ENCODE measurements at places on chromosomes 12 and 14. TPM values are rescaled to one million over a fixed set of nuclear protein-coding genes. Genes with fewer than 3 reads are reported as not detected.

SLC10A1 gene
- not detected for total RNA-seq

DNA sequence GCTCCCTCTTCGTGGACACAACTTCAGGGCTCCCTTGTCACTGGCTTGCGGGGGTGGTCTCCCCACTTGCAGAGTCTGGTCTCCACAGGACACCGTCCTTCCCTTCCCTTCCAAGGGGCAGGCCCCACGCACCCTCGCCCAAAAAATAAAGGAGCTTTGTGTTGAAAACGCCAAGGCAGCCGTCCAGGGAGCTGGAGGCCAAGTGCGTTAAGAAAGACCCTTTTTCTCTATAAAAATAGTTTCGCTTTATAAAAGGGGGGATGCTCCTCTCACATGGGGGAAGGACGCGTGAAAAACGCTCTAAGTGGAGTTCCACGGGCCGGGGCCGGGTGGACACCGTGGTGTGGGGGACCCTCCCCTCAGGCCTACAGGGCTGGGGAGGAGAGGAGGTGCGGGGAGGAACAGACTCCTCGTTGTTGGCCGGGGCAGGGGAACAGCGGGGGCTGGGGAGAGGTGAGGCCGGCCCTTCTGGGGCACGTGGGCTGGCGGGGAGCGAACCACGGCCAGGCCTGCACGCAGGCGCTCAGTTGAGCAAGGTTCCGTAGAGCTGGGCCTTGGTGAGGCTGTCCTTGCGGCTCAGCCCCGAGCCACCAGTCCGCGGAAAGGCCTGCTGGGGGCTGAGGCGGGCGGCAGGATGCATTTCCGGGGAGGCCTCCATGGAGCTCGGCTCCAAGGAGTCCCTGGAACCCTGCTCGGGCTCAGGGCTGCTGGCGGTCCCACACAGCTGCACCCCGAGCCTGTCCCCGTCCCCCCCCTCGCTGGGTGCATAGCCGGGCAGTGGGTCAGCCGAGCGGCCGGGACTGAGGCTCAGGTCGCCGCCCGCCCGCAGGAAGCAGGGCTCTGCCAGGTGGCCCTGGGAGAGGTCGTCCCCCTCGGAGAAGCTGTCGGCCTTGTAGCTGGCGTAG, 49.5 kb downstream of the BEGAIN start:
- no peaks in the 10 kb centered on the region for H3K4me1 ChIP-seq
- no peaks in the 10 kb centered on the region for H3K36me3 ChIP-seq
- H3K27ac ChIP-seq = no peak overlapping the region
- no peaks in the 10 kb centered on the region for H3K27me3 ChIP-seq

DNA sequence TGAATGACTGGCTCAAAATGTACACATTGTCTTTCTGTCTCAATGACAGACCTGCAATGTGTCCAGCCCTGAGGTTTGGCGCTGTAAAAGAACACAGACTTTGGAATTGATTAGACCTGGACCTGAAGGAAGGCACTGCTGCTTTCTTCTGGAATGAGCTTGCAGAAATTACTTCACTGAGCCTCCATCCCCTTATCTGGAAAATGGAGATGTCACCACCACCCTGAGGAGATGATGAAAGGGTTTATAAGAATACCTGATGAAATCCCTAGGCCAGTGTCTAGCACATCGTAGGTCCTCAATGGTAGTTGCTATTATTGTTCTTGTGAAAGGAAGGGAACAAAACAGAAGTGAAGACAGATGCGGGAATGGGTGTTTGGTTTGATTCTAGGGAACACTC, 9.7 kb upstream of the WSB2 start:
- H3K4me1 ChIP-seq = peaks cover 7% of the 10 kb centered on the region
- DNase-seq = no peak
- no peaks in the 10 kb centered on the region for H3K27me3 ChIP-seq

FAM90A1 gene
- not detected for total RNA-seq

DNA sequence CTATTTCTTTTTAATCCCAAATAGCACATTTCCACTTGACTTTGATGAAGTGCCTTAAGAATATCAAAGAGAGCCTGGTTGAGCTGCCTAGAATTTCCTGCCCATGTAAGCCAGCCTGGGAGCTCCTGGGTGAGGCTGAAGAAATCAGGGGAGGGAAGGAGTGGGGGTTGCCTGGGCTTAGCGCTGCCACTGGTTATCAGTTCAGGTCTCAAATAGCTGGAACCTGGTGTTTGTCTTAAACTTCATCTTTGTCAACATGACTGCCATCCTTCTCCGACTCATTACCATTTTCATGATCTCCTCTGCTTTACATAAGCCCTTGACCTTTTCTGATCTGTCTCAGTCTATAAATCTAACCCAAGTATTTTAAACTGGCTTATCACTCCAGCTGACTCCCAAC, 151.5 kb downstream of the TTC8 start:
- no peaks in the 10 kb centered on the region for H3K4me1 ChIP-seq
- H3K4me3 ChIP-seq = no peak overlapping the region
- no peaks in the 10 kb centered on the region for H3K27me3 ChIP-seq
- no peaks in the 10 kb centered on the region for H3K36me3 ChIP-seq
- DNase-seq = no peak
- H3K27ac ChIP-seq = no peak overlapping the region

GRCh38 chr14:96274543-96274942, 18.5 kb downstream of the BDKRB1 start:
- H3K27me3 ChIP-seq = no peaks in the 10 kb centered on the region
- no peak for DNase-seq
- H3K36me3 ChIP-seq = no peaks in the 10 kb centered on the region
- no peak overlapping the region for H3K4me3 ChIP-seq
- H3K27ac ChIP-seq = no peak overlapping the region

MYH7 gene
- 0.55 TPM for total RNA-seq

PRICKLE1 gene
- 20.6 TPM for total RNA-seq

DNA sequence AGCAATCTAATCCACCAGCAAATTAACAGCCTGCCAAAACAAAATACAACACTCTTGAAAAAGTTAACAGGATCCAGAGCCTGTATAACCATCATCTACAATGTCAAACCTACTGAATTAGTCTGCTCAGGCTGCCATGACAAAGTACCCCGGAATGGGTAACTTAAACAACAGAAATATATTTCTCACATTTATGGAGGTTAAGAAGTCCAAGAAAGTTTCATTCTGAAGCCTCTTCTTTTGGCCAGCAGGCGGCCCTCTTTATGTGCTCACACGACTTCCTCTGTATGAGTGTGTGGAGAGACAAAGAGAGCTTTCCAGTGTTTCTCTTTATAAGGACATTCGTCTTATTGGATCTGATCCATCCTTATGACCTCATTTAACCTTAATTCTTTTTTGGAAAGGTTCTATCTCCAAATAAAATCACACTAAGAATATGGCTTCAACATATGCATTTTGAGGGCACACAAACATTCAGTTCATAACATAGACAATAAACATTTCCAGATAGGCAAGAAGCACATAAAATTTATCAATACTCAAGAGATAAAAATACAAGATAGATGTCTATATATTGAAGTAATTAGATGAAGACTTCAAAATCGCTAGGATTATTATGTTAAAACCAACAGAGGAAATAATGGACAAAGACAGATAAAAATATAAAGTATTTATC, 5.9 kb upstream of the RERG start:
- H3K27ac ChIP-seq = no peak overlapping the region
- H3K4me3 ChIP-seq = no peak overlapping the region
- no peaks in the 10 kb centered on the region for H3K36me3 ChIP-seq

- no peaks in the 10 kb centered on the region for H3K4me1 ChIP-seq
- no peaks in the 10 kb centered on the region for H3K27me3 ChIP-seq
- H3K27ac ChIP-seq = no peak overlapping the region
- H3K4me3 ChIP-seq = no peak overlapping the region
- no peak for DNase-seq
These were observed 30.7 kb downstream of the NOC4L start for GRCh38 chr12:132174839-132175490.

DNA sequence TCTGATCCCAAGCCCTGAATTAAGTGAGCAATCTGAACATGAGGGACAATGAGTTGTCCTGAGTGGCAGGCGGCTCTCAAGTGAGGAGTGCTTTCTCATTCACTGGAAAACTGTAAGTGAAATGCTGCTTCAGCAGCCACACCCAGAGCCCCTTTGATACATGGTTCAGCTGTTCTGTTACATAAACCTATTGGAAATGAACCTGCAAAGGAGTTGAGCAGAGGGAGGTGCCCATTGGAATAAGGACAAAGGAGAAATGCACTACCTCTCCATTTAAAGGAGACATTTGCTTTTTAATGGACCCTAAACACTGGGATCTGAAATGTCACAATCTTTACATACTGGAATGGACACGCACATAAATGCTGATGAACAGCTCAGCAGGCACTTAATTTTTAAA, 169.9 kb downstream of the CACNA1C start:
- H3K4me1 ChIP-seq = no peaks in the 10 kb centered on the region
- H3K4me3 ChIP-seq = no peak overlapping the region
- H3K27me3 ChIP-seq = no peaks in the 10 kb centered on the region
- no peaks in the 10 kb centered on the region for H3K36me3 ChIP-seq
- H3K27ac ChIP-seq = no peak overlapping the region

- no peak overlapping the region for H3K4me3 ChIP-seq
- H3K4me1 ChIP-seq = peaks cover 28% of the 10 kb centered on the region
- H3K27ac ChIP-seq = peak overlapping the region; percentile 29
- peak; percentile 71 for DNase-seq
- peaks cover 31% of the 10 kb centered on the region for H3K27me3 ChIP-seq
These were observed 11.1 kb downstream of the AQP6 start for GRCh38 chr12:49983892-49984291.

GRCh38 chr12:131372706-131373195, 338.1 kb upstream of the SFSWAP start:
- H3K4me3 ChIP-seq = no peak overlapping the region
- H3K36me3 ChIP-seq = no peaks in the 10 kb centered on the region
- DNase-seq = peak; percentile 26
- no peaks in the 10 kb centered on the region for H3K4me1 ChIP-seq

- no peak for DNase-seq
- H3K36me3 ChIP-seq = no peaks in the 10 kb centered on the region
- H3K4me3 ChIP-seq = no peak overlapping the region
These were observed 62.2 kb upstream of the PCED1B start for GRCh38 chr12:47017041-47017713.

- H3K36me3 ChIP-seq = no peaks in the 10 kb centered on the region
- no peak overlapping the region for H3K4me3 ChIP-seq
These were observed 61.8 kb upstream of the DACT1 start for GRCh38 chr14:58575956-58576355.

- no peak for DNase-seq
- no peak overlapping the region for H3K27ac ChIP-seq
- H3K27me3 ChIP-seq = no peaks in the 10 kb centered on the region
- H3K4me1 ChIP-seq = no peaks in the 10 kb centered on the region
These were observed 15.3 kb downstream of the DLK1 start for GRCh38 chr14:100741966-100742365.

GRCh38 chr12:13211859-13212664, 15.5 kb downstream of the EMP1 start:
- H3K27me3 ChIP-seq = no peaks in the 10 kb centered on the region
- no peak overlapping the region for H3K27ac ChIP-seq
- DNase-seq = peak; percentile 93
- no peaks in the 10 kb centered on the region for H3K36me3 ChIP-seq

PLEK2 gene
- 1.4 TPM for total RNA-seq

- H3K27me3 ChIP-seq = no peaks in the 10 kb centered on the region
- no peak overlapping the region for H3K4me3 ChIP-seq
- H3K27ac ChIP-seq = no peak overlapping the region
- no peaks in the 10 kb centered on the region for H3K36me3 ChIP-seq
- DNase-seq = no peak
- H3K4me1 ChIP-seq = no peaks in the 10 kb centered on the region
These were observed 150.9 kb upstream of the IGF1 start for GRCh38 chr12:102631274-102631673.

DNA sequence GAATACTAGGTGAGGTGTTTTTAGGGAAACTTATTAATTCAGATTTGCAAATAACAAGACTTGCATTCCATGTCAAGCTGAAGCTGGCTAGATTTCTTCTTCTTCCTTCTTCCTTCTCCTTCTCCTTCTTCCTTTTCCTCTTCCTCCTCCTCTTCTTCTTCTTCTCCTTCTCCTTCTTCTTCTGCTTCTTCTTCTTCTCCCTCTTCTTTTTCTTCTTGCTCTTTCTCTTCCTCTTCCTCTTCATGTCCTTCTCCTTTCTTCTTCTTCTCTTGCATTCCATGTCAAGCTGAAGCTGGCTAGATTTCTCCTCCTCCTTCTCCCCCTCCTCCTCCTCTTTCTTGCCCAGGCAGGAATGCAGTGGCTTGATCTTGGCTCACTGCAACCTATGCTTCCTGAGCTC, 297.8 kb downstream of the PRKD1 start:
- H3K4me1 ChIP-seq = no peaks in the 10 kb centered on the region
- H3K27ac ChIP-seq = no peak overlapping the region
- no peak overlapping the region for H3K4me3 ChIP-seq
- no peaks in the 10 kb centered on the region for H3K36me3 ChIP-seq

GRCh38 chr12:38350342-38351174, 34.0 kb downstream of the ALG10B start:
- no peak overlapping the region for H3K27ac ChIP-seq
- H3K4me3 ChIP-seq = no peak overlapping the region
- no peaks in the 10 kb centered on the region for H3K36me3 ChIP-seq
- DNase-seq = no peak
- H3K4me1 ChIP-seq = no peaks in the 10 kb centered on the region
- no peaks in the 10 kb centered on the region for H3K27me3 ChIP-seq

GRCh38 chr12:126337556-126338441, 1272.6 kb downstream of the AACS start:
- H3K36me3 ChIP-seq = no peaks in the 10 kb centered on the region
- no peak overlapping the region for H3K4me3 ChIP-seq
- DNase-seq = no peak
- H3K27ac ChIP-seq = no peak overlapping the region
- no peaks in the 10 kb centered on the region for H3K27me3 ChIP-seq
- H3K4me1 ChIP-seq = no peaks in the 10 kb centered on the region

DNA sequence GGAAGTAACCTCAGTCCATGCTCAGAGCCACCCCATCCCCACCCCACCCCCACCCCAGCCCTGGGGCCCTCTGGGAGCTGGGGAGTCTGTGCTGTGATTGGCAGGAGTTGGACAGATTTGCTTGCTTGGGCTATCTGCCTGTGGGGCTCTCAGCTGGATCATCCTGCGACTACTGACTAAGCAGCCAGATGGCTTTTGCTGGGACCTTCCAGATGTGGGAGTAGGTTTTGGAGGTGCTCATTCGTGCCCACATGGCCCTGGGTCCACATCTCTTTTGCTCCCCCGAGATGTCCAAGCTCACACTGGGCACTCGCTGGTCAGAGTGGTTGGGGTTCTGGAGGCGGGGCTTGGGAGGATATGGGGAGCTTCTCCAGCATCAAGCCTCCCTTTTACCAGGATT, 138.9 kb downstream of the TSPAN9 start:
- H3K27me3 ChIP-seq = no peaks in the 10 kb centered on the region
- DNase-seq = no peak
- no peak overlapping the region for H3K4me3 ChIP-seq
- H3K36me3 ChIP-seq = no peaks in the 10 kb centered on the region
- H3K4me1 ChIP-seq = peaks cover 8% of the 10 kb centered on the region
- no peak overlapping the region for H3K27ac ChIP-seq

DNA sequence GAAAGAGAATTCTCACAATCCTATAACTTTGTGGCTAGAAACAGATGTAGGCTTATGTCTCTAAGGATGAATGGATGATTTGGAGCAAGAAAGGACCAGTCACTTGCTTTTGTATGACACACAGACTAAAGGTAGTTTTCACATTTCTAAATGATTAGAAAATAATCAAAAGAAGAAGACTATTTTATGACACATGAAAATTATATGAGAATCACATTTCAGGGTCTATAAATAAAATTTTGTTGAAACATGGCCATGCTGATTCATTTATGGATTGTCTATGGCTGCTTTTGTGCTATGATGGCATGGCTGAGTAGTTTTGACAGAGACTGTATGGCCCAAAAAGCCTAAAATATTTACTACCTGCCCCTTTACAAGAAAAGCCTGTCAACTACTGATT, 49.4 kb upstream of the FRMD6 start:
- no peak for DNase-seq
- no peaks in the 10 kb centered on the region for H3K27me3 ChIP-seq
- no peak overlapping the region for H3K4me3 ChIP-seq
- H3K27ac ChIP-seq = no peak overlapping the region
- no peaks in the 10 kb centered on the region for H3K4me1 ChIP-seq

MYF6 gene
- total RNA-seq = not detected

Data from endodermal cell (in vitro differentiated cells).